ENCODE measurements at places on chromosomes 7 and 10.

DNA sequence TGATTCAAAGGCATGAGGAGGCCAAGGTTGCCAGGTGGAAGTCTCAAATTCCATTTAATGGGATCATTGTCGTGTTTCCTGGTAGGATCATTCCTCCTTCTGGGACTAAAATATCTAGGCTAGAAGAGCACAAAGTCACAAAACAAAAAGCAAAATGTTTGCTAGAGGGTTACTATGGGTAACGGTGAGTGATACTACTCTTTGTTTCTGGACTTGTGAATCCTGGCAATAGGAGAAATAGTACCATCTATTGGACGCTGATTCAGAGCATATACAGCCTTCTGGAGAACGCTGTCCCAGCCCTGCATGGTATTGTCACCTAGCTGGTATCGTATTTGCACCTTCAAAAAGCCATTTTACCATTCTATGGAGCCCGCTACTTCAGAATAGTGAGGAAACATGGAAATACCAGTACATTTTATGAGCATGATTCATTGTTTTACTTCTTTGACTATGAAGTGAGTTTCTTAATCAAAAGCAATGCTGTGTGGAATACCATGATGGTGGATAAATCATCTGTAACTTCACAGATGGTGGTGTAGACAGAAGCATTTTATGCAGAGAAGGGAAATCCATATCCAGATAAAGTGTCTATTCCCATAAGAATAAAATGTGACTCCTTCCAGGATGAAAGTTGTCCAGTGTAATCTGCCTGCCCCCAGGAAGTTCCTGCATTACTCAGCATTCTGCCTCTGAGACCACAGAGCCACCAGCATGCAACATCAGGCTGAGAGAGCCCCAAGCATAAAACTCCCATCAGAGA is 361.0 kb downstream of the ETV1 start:
- DNase-seq: no peak

- DNase-seq: no peak
Measured at GRCh38 chr10:71799112-71799511, 25.8 kb upstream of the VSIR start.

- DNase-seq: no peak
Measured at GRCh38 chr10:70051848-70052247, 798 bp upstream of the MACROH2A2 start.

GRCh38 chr10:11397980-11398580 is 213.4 kb downstream of the USP6NL start:
- peak; percentile 27 for DNase-seq

DNA sequence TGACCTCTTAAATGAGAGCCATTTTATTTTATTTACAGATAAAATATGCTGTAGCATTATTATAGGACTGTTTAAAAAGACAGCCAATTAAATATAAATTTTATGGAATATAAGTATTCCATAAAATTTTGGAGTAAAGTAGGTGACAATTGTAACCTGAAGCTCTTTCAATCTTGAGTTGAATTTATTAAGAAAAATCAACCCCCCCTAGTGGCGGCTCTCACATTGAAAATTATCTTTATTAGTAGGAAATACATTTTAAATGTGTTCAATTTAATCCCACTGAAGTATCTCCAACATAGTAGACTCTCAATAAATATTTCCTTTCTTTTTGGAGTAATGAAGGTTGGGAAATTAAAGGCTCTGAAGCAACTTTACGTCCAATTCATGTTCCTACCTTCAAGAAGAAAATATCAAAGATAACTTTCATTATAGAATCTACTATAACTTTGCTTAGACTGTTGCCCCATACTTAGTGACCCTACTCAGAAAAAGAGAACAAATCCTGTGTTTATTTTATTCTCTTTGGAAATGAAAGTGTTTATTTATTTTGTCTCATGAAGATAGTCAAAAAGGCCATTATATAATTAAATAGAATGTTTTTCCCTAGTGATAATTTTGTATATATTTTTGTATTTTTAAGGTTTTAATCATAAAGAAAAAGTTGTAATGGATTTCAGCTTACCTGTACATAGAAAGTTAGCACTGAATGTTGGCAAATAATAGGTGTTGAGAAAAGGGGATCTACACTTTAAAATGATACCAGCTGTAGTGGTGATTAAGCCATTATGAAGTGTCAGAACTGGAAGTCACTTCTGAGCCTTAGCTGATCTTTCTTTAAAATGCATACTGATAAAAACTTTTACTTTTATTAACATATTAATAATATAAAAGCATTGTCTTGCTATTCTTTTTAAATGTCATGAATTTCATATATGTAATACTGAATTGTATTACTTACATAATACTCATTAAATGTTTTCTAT is 3.3 kb downstream of the AHR start:
- DNase-seq: no peak

DNA sequence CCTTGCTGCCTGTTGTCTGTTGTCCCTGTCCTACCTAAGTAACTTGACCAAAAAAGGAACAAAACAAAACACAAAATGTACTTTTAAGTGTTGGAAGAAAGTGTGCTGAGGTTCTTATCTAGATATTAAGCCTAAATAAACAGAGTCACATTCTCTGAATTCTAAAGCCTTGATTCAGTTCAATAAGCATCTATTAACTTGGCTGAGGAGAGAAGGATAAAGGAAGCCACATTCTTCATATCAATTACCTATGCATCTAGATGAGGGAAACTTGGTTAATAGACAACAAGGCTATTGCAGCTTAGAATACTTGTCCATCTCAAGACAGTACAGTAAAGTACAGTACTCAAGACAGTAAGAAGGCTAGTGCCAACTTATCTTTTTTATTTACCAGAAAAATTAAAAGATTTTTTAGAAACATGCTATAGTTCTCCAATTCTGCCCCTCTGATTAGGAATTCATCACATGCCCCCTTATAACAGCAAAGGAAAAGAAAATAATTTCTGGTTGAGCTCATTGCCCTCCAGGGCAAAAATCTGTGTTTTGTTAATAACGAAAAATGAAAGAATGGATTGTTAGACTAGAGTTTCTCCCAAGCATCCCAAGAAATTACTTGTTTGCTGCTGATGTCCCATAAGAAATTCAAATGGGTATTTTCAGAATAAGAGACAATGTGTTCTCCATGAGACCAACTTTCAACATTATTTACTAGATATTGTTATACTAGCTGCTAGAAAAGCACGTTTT is 546.5 kb upstream of the SEMA3D start:
- no peak for DNase-seq

GRCh38 chr10:9015447-9015846 is 961.0 kb downstream of the GATA3 start:
- DNase-seq: no peak

DNA sequence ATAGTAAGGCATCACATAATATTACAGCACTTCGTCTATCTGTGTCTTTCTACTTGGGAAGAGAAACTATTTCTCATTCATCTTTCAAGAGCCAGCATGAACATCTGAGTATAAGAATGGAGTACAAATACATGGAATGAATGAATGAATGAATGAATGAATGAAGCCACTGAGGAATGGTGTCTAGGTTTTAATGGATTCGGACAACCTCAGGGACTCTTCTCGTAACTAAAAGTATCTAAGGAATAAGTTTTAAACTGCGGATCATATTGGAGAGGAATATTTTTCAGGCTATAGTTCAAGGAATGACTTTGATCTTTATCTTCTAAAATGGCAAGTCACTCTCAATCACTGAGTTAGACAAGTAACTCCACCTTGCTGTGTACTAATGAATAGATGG is 199.0 kb downstream of the DOCK4 start:
- no peak for DNase-seq

GRCh38 chr10:56472978-56473377 is 111.9 kb upstream of the ZWINT start:
- no peak for DNase-seq

DNA sequence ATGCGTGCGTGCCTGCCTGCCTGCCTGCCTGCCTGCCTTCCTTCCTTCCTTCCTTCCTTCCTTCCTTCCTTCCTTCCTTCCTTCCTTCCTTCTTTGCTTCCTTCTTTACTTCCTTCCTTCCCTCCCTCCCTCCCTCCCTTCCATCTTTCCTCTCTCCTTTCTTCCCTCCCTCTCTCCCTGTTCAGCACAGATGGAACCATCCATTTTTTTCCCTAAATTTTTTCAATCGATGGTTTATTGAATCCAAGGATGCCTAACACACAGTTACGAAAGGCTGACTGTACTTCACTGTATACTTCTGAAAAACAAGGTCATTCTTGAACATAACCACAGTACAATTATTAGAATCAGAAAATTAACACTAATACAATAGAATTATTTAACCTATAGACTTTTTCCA is 53.8 kb downstream of the ABCA13 start:
- no peak for DNase-seq

- DNase-seq: no peak
Measured at GRCh38 chr7:76023002-76023401, 24.8 kb downstream of the STYXL1 start.

DNA sequence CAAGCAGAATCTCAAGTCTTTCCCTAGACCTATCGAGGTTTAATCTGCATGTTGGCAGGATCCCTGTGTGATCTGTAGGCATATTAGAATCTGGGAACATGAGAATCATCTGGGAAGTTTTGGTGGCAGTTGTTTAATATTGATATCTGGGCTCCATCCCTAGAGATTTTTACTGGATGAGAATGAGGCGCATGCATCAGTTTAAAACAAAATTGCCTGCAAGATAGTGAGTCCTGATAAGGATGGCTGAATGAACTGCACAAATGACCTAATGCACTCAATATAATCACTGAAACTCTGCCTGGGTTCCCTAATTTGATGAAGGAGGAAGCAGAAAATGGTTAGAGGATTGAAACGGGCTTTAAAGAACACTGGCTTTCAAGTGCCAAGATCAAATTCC is 218.0 kb downstream of the FGFR2 start:
- DNase-seq: no peak

DNA sequence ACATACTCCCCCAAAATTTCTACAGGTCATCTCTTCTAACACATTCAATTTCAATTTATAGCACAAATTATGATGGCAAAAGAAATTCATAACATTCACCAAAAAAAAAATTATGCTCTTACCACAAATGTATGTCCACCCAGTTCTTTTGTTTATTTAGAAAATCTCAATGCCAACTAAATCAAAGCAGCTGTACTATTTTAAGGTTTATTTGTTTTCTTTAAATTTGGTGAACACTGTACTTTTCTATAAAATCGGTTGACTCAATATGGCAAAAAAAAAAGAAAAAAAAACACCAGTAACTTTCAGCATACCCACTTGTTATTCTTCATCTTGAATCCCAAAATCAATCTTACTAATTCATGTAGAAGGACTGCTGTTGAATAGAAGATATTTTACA is 225.7 kb downstream of the AGMO start:
- no peak for DNase-seq

- DNase-seq: no peak
Measured at GRCh38 chr7:43922726-43923125, 3.5 kb upstream of the UBE2D4 start.
